ENCODE measurements at places on chromosomes 4 and X.

- DNase-seq, result no peak
Measured at GRCh38 chrX:51334276-51334675, 1.7 kb downstream of the NUDT10 start.

DNA sequence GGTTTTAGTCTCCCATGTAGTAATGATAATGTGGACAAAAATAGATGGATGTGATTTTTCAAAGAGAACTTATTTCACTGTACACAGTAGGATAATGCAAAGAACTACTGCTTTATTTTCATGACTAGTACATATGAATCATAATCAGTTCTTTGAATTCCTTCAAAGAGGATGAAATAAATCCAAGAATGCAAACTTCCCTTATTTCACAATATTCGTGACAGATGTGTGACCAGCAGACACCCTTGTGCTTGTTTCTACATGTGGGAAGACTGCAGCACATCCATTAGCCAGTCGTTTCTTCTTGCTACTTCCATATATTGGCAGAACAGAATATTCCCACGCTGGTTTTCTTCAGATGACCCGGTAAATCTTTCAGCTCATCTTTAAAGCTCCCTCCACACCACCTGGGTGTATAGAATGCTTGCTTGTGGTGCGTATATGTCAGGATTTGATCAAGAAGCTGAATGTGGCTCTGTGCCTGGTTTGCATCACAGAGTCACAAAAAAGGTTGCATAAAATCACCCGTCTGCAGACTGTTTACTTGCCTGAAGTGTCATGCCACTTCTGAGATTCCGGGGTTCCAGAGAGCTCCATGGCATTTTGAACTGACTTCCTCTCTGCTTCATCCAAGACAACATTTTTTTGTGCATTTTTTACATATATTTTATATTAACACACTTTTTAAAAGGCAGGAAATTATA, 47.7 kb upstream of the FAT4 start:
- DNase-seq, result no peak

DNA sequence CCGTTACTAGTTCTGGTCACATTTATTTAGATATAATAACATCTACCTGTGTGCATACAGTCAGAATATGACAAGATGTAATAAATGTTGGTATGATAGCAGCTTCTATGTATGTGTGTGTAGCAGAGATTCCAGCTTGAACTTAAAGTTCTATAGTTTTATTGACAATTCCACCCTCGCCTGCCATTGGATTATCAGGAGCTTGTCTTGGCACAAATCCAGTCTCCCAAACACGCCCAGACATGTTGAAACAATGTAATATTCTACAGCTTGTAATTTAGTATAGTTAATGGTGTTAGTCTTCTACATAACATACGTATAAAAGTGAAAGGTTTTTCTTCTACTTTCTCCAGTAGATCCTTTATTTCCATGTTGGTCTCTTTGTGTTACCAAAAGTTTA, 44.4 kb downstream of the BBS12 start:
- DNase-seq, result no peak

- DNase-seq, result no peak
Measured at GRCh38 chrX:150058728-150059127, 120.4 kb upstream of the EOLA2 start.

GRCh38 chr4:115110191-115111181, 2.9 kb downstream of the NDST4 start:
- no peak for DNase-seq

- DNase-seq, result no peak
Measured at GRCh38 chr4:140710908-140711622, 45.1 kb downstream of the TBC1D9 start.

Data from activated CD4-positive, CD25-positive, alpha-beta regulatory T cell treated with anti-CD3 and anti-CD28 coated beads, Interleukin-2, amount 50 U/mL, for 72 hours (primary cell).